ENCODE measurements at places on chromosomes 6 and 20. TPM values are rescaled to one million over a fixed set of nuclear protein-coding genes. Genes with fewer than 3 reads are reported as not detected.

The HS3ST5 gene
- total RNA-seq: 17.2 TPM

The APOM gene
- 0.98 TPM for total RNA-seq

The DST gene
- total RNA-seq: 199 TPM

The RSPH9 gene
- 5.7 TPM for total RNA-seq

The HLA-DQB1 gene
- total RNA-seq: not detected

The TOMM6 gene
- total RNA-seq: 32.2 TPM

The PHF3 gene
- total RNA-seq: 73.8 TPM

The ATP6V1G2 gene
- 57.5 TPM for total RNA-seq

The TGM2 gene
- 5.7 TPM for total RNA-seq

The EYS gene
- total RNA-seq: 2.0 TPM

The TSHZ2 gene
- 2.0 TPM for total RNA-seq

The TP53RK gene
- 41.8 TPM for total RNA-seq

The DDAH2 gene
- 108 TPM for total RNA-seq

The ADGB gene
- 0.25 TPM for total RNA-seq

The FLRT3 gene
- 46.0 TPM for total RNA-seq

The PSORS1C2 gene
- total RNA-seq: not detected

The SLC25A27 gene
- total RNA-seq: 26.1 TPM

The ZNF451 gene
- total RNA-seq: 104 TPM

The MANEA gene
- total RNA-seq: 9.8 TPM

The BNIP5 gene
- 0.25 TPM for total RNA-seq

The CST2 gene
- not detected for total RNA-seq

The RGS17 gene
- 81.4 TPM for total RNA-seq

The RAD21L1 gene
- under 0.01 TPM for total RNA-seq

The FAM162B gene
- 1.2 TPM for total RNA-seq

The ANKRD66 gene
- total RNA-seq: 0.25 TPM

The SEMG1 gene
- total RNA-seq: not detected

The RNGTT gene
- 52.6 TPM for total RNA-seq

The ABHD16B gene
- total RNA-seq: not detected

All from temporal lobe (tissue), 4 donors.